Activated CD8-positive, alpha-beta memory T cell treated with anti-CD3 and anti-CD28 coated beads, Interleukin-2, amount 10 ng/mL, durations not matched to agents 7 days and 5 days (primary cell): ENCODE measurements at places on chromosomes 7 and 10.

GRCh38 chr7:142420554-142421362, 162.9 kb upstream of the PRSS58 start:
- DNase-seq: no peak

GRCh38 chr7:50821457-50822008, 38.8 kb upstream of the GRB10 start:
- no peak for DNase-seq

- DNase-seq: no peak
Measured at GRCh38 chr10:105075031-105075430, 433.9 kb downstream of the SORCS3 start.

GRCh38 chr10:126309228-126309883, 78.9 kb downstream of the ADAM12 start:
- no peak for DNase-seq

DNA sequence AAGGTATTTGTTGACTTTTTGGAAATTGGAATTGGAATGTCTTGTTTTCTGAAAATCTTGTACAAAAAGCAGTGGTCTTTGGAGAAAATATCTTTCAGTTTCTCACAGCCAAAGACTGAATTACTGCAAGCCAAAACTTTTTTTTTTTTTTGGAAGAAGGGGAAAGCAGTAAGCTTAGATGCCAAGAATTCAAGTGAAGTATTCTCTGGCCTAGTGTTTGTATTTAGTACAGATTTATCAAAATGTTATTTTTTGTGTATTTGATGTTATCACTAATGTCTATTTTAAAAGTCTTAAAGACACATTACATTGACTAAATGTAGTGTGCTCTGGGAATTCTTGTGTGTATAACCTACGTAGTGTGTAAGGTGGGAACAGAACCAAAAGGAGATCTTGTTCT, 6.2 kb downstream of the TET1 start:
- DNase-seq: no peak

DNA sequence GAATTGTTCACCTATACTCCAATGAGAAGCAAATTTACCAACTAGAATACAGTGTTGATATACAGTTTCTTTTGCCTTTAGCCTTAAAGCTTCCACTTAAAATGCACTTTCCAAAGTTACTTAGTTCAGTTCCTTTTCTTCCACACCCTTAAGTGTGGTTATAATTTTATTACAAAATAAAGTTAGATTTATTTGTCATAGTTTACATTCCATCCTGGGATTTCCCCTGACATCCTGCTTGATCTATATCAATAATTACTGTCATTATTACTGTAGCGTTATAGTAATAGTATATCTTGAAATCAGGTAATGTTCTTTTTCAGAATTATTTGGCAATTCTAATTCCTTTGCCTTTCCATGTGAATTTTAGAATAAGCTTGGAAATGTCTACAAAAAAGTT, 23.3 kb upstream of the MEST start:
- DNase-seq: no peak

- DNase-seq: no peak
Measured at GRCh38 chr10:76354921-76355320, 923.5 kb downstream of the LRMDA start.

DNA sequence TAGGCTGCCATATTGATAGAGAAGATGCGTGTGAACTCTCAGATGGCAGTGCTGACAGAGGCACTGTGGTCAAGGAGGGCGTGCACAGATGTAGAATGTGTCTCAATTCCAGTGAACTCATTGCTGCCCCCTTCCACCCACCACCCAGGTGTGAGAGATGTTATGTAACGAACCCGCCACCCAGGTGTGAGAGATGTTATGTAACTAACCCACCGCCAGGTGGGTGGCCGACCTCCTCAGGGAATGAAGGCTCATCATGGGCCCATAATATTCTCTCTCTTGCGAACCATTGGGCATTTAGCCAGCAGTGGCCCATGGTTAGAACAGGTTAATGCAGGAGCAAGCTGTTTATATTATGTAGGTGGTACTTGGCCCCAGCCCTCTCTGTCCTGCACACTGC, 140.4 kb upstream of the MTPN start:
- no peak for DNase-seq

DNA sequence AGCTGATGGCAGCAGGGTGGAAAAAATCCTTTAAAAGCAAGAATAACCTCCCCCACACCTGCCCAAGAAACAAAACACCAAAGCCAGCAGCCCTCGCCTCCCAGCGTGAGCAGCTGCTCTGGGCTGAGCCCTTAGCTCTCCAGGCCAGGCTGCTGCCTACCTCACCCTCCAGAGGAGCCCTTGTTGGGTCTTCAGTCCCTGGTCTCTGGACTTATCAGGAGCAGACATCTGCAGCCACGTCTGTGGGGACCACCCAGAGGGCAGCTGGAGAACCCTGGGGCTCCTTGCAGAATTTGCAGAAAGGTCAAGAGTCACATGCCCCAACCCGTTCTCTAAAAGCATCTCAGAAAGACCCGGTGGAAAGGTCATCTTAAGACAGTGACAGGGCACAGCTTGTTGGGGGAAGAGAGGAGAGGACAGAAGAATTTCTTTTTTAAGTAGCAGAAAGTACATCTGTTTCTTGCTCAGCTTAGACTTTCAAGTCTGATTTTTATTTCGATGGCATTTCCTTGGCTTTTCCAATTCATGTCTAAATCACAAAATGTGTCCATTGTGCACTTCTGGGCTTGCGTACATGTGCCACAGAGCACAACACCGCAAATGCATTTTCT, 425.7 kb upstream of the NFE2L3 start:
- no peak for DNase-seq

DNA sequence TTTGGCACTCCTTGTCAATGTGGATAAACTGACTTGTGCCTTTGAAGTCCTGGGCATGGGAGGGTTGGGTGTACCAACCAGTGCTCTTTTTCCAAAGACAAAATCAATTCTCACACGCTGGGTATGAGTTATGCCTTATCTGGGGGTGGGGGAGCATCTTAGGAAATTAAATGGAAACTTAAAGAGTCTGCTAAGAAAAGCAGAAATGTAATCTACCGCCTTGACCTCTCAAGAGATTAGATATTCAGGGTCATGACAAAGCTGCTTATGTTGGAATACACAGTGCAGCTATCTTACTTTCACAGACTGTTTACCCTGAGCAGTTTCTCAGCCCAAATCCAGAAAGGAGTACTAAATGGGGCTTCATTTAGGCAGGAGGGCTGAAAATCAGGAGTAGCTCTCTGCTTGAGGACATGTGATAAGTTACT, 2.6 kb downstream of the MEST start:
- DNase-seq: no peak

GRCh38 chr10:75916906-75917305, 485.5 kb downstream of the LRMDA start:
- DNase-seq: no peak

- DNase-seq: no peak
Measured at GRCh38 chr7:101973130-101973529, 155.7 kb downstream of the CUX1 start.

GRCh38 chr7:132097550-132098134, 478.6 kb downstream of the PLXNA4 start:
- DNase-seq: no peak

GRCh38 chr7:70052691-70053090, 454.4 kb downstream of the AUTS2 start:
- no peak for DNase-seq

DNA sequence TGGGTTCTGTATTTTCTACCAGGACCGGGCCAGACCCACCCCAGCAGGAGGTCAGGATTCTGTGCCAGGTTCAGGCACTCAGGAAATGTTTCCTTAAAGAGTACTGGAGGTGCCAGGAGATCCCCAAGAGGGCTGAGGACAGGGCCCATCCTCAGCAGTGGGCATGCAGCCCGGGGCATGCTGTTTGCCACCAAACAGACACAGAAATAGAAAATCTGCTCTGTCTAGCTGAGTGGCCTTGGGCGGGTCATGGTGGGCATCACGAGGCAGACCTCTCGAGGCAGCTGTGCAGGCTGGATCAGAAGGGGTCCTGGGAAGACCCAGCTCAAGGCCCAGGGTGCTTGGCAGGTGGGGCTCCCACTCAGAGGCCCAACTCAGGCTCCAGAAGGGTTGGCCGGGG, 105.0 kb downstream of the FAM53B start:
- DNase-seq: no peak

GRCh38 chr10:54909165-54909564, 108.1 kb upstream of the PCDH15 start:
- DNase-seq: no peak

- DNase-seq: no peak
Measured at GRCh38 chr7:105690325-105690945, 109.1 kb upstream of the EFCAB10 start.

DNA sequence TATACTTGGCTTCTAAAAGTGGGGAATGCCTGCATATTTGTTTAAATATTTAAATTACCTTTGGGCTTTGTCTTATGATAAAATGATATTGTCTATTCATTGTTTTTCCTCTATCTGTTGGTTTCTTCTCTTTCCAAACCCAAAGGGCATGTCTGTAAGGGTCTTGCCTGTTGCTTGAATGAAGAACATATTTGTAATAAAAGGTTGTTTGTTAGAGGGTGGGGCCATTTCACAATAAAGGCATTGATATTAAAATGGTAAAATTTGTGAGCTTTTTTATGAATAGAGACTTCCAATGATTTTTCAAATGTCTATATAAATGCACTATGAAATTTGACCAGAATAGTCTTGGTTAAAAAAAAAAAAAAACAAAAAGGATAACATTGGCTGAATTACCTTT, 105.2 kb downstream of the DKK1 start:
- no peak for DNase-seq

- DNase-seq: no peak
Measured at GRCh38 chr10:104117839-104118323, 4.1 kb upstream of the SFR1 start.

GRCh38 chr7:116138202-116138801, 72.0 kb upstream of the TES start:
- DNase-seq: peak; percentile 46

GRCh38 chr10:52571018-52571417, 201.6 kb downstream of the MBL2 start:
- DNase-seq: no peak

DNA sequence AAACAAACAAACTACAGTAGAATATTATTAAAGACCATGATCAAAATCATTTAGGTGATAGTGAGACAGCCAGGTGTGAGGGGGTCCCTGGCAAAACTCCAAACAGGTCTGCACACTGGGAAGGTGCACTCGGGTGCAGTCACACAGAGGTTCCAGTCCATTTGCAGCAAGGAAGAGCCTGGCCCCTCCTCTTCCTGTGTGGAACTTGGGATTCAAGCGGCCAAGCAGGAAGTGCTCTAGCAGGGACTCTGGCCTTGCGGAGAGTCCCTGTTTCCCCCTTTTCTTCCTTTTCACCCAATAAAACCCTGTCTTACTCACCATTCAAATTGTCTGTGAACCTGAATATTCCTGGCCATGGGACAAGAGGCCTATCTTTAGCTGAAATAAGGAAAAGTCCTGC, 181.8 kb downstream of the LRRTM3 start:
- no peak for DNase-seq

GRCh38 chr7:138662076-138662990, 38.8 kb downstream of the SVOPL start:
- DNase-seq: no peak

DNA sequence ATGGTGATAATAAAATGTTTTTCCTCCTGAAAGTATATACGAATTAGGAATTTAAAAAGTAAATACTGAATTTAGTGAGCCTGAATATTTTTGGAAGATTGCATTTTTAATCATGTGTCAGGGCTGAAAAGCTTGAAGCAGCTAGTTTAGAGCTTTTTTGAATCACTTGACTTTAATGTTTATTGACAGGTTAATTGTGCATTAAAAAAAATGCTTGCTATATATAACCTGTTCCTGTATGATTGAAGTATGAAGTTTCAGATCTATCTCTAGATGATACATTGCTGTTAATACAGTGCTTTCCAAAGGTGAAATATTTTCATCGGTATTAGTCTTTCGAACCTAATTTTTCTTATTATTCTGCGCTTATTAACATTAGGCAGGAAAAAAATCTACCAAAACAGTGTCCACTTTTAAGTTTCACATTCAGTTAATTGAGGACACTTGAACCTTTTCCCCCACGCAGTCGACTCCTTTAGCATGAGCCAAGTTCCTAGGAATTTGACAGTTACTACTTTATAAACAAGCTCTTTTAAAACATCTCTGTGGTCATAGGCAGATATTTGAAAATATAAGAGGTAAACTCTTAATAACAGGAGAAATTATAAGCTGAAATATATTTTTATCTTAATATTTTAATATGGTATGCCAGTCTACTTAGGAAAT, 187.1 kb downstream of the MLLT10 start:
- no peak for DNase-seq

DNA sequence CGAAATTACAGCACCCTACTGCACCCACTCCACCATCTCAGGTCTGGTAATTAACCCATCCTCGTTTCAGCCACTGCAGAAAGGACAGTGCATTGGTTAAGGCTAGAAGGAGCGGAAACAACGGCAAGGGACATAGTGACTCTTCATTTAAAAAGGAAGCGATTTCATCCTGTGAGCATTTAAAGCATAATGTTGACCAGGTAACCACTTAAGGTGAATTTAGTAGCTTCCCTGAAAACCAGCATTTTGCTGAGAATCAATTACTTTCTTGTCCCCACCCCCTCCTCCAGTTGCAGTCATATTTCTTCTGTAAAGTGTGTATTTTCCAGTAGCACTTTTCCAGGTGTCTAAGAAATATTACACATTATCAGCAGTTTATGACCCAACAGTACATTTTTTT, 821 bp upstream of the JAZF1 start:
- DNase-seq: no peak

DNA sequence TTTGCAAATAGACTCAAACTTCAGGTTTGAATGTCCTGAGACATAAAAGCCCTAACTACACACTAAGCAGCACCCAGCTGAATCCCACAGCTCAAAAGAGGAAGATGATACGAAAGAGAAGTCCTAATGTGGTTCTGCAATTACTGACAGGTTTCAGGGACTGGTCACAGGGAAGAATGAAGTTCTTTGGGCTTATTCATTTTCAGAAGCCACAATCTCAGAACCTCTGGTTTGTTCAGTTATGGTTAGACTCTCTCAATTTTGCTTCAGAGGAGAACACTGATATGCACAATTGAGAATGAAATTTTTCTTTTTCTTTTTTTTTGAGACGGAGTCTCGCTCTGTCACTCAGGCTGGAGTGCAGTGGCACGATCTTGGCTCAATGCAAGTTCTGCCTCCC, 94.6 kb upstream of the FAM180A start:
- no peak for DNase-seq

DNA sequence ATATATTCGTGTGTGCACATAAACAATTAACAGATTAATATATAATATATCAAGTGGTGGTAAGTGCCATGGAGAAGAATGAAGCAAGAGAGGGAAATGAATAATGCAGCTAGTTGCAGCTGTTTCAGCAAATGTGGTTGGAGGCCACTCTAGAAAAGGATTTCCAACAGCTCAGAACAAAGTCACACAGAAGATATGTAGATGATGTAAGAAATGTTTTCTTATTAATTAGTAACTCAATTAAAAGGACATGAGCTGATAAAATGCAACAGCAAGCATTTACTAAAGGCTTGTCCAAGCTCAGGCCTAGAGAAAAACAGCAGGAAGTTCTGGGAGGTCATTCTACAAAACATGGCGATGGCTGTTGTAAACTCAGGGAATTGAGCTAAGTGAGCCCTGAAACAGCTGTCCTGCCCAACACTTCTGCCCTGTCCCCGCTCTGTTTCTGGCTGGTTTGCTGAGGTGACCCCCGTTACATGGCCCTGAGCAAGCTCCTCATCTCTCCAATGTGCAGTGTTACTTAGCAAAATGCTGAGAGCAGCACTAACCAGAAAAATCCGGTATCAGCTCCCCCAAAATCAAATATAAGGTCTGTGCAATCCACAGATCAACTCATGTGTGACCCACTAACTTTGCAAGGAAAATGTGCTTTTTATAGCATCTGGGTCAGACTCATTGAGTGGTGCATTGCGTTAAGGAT, 23.4 kb upstream of the C10orf67 start:
- no peak for DNase-seq

GRCh38 chr7:151481650-151482505, 37.8 kb downstream of the RHEB start:
- no peak for DNase-seq
